ENCODE measurements at places on chromosomes 12 and 14.
A peak's percentile ranks its signal among the peaks of the same experiment; 100 is the strongest.

GRCh38 chr14:99513183-99513694 is 32.0 kb downstream of the CCNK start:
- DNase-seq, result no peak

DNA sequence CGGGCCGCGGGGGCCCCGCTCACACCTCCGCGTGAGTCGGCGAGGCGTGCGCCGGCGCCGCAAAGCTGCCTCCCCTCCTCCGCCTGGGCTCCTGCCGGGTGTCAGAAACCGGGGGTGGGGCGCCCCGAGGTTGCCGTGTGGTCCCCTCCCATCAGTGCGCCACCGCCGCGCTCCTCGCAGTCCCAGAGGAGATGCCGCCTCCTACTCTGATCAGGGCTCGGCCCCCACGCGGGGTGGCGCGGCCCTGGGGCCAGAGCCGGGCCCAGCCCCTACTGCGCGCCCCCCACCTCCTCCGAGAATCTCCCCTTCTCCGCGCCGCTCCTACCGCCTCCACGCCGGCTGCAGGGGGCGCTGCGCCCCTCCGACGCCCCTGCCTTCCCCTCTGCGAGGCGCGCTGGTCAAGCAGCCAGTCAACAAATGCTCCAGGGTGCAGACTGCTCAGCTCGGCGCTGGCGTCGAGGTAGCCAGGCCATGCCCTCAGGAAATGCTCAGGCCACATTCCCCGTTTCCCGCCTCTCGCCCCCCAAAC is 467 bp upstream of the JAG2 start:
- DNase-seq, result no peak

DNA sequence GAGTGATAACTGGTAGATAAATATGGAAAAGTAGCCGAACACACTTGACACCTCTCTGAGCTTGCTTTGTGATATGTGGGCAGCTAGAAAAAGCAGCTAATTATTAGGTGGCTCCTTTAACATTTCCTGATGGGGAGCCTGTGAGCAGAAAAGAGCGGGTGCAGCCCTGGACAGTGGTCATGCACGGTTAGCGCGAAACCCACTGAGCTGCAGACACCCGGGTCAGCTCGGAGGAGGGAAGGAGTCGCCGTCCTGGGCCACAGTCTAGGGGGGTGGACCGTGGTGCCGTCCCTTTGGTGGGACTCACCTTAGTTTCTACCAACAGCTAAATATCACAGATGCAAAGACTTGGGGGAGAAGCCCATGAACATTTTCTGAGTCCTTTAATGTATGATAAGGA is 6.6 kb downstream of the COA8 start:
- DNase-seq, result no peak

DNA sequence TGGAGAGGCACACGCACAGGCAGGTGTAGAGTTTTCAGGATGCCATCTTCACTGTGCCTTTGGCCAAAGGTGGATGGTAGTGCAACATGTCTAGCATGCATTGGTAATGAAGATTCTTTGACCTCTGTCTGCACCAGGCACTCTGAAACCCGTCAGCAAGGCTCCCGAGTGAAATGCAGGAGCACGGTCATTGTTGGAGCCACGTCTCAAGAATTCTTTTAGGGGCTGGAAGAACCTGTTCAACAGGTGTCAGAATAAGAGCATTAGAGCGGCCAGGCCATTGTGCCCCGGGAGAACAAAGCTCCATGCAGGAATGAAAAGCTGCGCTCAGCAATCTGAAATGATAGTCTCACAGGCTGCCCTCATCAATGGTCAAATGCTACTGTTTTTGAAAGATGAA is 40.2 kb upstream of the DICER1 start:
- DNase-seq, result no peak

DNA sequence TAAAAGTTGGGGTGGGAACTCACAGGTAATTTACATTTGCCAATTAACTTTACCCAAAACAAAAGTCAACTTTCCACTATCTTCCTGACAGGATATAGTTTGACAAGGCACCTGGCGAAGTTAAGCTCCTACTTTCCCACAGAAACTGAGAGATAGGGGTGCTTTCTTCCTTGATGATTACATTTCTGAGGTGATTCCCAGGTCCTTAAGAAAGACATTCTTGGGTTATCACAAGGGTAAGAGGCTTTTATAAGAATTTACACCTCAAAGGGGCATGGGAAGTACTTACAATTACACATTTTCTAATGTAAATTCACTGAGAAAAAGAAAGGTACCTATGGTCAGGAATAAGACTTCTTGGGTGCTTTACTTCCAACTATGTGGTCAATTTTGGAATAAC is 660.9 kb upstream of the MGAT4C start:
- no peak for DNase-seq

DNA sequence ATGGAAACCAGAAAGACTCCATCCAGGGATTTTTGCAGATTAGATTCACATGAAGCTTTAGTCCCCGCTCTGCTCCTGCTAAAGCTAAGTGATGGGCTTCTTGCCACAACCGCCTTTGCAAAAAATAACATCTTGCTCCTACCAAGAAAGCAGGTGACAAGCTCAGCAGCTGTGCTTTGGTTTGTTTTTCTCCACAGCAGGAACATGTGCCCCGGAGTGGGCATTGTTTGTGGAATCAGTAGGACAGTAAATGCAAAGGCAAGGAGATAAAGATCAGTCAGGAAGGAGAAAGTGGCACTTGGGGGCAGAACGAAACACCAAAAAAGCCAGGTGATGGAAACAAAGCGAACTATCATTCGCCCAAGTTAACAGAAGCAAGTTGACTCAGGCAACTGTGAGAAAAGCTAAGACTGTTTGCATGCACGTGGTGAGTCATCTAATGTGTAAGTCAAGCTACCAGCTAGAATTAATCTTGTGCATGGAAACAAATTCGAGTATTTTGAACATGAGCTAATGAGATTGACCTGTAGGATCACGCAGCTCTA is 165.5 kb upstream of the PLXNC1 start:
- DNase-seq, result no peak

DNA sequence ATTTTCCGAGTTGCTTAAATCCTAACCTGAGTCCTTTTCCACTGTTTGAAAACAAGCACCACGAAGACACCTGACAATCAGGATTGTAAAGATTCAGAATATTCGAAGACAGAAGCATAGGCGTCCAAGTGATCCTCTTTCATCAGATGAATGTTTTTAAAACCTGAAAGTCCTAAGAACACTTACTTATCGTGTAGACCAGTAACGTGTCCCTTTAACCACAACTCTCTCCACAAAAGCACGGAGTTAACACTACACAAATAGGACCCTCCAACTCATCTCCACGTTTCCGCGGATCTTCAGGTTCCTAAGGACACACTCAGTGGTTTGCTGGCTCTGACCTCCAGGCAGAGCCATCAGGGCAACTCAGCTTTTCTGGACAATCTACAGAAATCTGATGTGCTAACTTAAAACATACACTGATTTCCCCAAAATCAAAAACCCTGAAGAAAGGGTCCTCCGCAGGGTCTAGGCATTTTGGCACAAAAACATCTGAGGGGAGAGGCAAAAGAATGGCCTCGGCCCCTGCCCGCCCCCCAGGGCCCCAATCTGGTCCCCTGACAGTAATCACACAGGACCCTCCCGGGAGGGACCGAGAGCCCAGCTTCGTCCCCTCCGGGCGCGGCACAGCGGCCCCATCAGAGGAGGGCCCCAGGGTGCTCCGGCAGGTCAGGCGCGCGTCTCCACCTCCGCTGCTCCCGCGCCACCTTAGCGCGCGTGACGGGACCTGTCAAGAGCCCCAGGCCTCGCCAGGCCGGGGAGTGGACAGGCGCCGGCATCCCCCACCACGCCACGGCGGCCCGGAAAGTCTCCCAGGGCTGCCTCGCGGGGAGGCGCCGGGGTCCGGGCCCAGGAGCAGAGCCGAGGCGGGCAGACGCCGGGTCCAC is 925 bp downstream of the DICER1 start:
- DNase-seq, result peak; percentile 22

DNA sequence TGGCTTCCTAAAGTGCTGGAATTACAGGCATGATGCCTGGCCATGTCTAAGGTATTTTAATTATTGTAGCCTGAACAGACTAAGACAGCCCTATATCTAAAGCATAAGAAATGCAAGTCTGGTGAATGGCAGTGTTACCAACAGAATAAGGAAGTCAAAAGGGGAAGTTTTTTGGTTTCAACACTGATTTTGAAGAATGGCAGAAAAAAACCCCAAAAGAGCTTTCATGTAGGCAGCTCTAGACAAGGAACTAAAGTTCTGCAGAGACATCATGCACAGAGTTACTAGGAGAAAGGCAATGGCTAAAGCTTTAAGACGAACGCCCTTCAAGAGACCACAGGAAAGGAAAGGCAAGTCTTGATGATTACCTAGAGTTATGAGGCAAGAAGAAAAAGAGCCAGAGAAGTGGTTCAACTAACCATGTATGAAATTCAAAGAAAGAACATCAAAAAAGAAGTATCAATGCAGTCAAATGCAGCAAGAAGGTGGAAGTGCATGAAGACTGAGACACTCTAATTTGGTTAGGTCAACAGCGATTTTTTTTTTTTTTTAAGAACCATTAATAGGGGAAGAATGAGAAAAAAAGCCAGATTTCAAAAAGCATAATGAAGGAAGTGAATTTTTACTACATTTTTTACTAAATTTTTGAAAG is 50.8 kb downstream of the RPS6KA5 start:
- DNase-seq, result no peak

DNA sequence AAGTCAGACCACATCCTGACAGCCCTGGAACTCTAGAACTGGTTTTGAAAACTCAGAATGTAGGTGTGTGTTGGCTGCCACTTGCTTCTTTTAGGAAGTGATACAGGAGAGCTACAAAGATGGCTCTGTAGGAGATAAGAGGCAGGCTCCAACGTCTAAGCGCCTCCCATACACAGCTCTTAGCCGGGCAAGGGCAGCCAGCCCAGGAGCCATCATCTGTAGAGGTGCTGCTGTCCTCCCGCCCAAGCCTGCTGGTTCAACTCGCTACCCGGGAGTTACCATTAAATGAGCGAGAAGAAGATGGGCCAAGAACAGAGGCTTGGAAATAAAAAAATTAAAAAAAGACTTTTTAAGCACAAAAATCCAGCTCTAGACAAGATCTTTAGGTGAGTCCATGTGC is 61.2 kb upstream of the DIO3 start:
- DNase-seq, result no peak

DNA sequence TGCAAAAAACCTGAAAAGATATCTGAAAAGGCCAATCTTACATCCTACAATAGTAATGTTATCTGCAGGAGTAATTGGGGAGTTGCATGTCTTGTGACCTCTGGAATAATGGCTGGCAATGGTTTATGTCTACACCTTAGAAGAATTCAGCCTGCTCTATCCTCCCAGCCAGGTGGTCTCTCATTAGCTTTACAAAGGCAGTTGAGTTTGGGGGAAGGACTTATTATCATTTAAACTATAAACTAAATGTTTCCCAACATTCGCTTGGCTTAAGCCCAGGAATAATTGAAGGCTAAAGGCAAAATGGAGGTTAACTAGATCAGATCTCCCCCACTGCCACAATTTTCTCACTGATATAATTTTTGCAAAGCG is 158.4 kb upstream of the SFSWAP start:
- no peak for DNase-seq

- DNase-seq, result no peak
These were observed 746.5 kb downstream of the SLC6A15 start for GRCh38 chr12:84165998-84166571.

DNA sequence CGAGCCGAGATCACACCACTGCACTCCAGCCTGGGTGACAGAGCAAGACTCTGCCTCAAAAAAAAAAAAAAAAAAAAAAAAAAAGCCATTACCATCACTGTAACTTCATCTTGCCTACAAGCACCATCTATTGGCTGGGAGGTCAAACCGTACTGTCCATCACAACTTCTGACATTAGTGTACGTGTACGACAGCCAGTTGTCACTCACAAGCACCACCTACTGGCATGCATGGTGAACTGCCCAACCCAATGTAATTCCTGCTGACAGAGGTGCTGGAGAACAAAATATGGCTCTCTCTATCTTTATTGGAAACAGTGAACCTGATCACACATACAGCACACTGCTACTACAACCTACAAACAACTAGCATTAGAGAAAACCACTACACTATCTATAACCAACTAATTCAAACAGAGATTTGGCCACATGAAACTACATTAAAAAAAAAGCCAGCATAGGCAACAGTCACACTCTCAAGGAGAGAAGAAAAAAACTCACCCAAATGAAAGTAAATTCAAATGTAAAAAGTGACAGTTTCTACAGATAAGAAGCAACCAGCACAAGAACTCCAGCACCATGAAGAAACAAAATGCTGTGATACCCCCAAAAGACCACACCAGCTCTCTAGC is 82.3 kb downstream of the PUS7L start:
- no peak for DNase-seq

DNA sequence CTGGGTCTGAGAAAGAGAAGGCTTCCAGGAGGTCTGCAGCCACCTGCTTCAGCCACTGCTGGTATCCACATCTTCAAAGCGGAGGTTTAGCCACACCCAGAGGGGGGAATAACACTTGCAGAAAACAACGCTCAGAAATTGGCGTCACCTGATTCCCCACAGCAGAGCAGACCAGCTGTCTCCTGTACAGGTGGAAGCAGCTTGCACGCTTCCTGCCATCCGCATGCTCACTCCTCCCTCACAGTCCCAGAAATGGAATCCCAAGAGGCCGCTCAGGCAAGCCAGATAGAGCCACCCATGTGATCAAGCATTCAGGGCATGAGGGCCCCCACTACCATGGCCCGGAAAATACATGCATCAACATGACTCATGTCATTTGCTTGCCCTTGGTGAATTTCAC is 112.2 kb upstream of the DIO3 start:
- DNase-seq, result no peak

DNA sequence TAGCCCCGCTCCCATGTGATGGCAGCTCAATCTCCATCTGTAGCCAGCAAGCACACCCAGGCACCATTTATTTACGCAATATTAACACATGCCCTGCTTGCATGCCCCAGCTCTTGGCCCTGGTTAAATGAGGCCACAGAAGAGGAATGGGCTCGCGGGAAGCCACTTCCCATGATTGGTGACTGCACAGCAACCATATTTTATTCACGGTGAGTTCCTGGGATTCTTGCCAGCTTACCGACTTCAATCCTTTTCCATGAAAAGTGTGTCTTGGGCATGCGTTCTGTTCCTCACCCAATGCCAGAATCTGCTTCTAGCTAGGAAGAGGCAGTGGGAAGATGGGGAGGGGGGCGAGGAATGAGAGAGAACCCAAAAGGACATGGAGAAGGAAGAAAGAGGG is 54.7 kb downstream of the PITPNM2 start:
- no peak for DNase-seq

GRCh38 chr12:72011374-72011773 is 72.7 kb downstream of the TPH2 start:
- DNase-seq, result no peak

DNA sequence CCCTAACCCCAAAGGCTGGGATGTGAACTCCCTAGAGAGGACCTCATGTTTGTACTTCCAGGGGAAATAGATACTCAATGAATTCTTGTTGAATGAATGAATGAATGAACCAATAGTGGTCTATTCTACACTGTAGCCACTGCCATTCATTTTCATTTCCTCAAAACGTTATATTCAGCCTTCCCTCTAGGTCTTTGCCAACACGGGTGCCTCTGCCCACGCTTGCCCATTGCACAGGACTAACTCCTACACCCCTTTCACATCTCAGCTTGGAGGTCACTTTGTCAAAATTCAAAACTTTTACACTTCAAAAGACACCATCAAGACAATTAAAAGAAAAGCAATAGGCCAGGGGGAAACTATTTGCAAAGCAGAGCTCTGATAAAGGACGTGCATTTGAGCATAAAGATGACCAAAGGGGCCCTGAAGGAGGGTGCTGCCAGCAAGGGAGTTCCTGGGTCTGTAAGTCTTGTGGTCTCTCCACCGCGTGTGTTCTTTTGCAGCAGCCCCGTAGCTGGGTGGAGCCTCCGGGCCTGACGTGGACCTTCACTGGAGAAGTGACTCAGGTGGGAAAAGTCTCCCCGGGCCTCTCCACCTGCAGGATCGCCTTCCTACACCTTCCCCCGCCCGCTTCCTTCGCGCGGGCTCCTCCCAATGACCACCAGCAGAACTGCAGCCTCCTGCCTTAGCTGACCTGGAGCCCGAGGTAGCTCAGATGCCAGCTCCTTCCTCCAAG is 31.5 kb downstream of the TMEM63C start:
- DNase-seq, result no peak

Data from activated T-helper 1 cell treated with Interleukin-2 at 50 U/mL for 16 hours (primary cell).